ENCODE measurements at places on chromosomes 7 and 10. TPM values are rescaled to one million over a fixed set of nuclear protein-coding genes. Genes with fewer than 3 reads are reported as not detected.
A peak's percentile ranks its signal among the peaks of the same experiment; 100 is the strongest.

DNA sequence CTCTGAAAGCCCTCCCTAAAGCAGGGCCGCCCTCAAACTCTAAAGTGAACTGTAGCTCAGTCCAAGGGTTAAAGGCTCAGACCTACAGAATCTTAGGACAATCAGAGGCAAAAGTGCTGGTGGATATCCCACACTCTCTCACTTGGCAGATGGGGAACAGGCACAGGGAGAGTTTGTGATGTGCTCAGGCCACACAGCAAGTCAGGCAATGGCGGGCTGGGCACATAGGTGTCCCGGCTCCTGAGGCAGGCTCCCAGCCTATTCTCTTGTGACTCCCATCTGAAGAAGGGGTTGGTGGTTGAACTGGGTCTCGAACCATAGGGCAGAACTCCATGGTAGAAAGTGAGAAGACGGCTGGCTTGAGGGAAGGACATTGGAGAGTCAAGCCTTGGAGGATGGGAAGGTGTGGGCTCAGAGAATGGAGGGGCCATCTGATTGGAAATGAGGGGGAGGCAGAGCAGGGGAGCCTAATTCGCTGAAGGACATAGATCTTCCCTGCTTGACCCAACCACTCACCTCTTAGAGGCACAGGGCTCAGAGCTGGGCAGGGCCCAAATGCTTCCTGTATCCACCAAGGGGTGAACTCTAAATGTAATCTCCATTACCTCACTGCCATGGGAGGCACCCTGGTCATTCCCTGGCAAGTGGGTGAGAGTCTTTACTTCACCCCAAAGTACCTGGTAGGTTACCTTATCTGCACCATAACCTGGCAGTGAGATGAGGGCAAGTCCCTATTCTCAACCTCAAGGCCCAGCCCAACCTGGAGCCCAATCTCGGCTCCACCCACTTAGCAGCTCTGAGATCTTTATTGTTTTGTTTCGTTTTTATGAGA, 4.9 kb upstream of the ZMIZ1 start:
- no peaks in the 10 kb centered on the region for H3K36me3 ChIP-seq
- no peak overlapping the region for H3K27ac ChIP-seq

DNA sequence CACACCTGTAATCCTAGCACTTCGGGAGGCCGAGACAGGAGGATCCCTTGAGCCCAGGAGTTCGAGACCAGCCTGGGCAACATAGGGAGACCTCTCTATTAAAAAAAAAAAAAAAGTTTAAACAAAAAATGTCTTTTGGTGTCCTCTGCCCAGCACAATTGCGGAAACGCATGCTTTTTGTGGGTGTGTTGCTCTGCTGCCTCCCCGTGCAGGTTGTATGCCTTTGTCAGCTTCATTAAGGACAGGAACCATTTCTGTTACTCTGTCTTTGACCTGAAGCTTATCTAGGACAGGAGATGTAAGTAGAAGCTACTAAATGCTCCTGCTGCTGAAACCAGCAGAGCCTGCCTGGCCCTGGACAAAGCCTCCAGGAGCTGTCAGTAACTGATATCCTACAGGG, 21.3 kb upstream of the ANKRD2 start:
- no peaks in the 10 kb centered on the region for H3K27me3 ChIP-seq
- peak overlapping the region; percentile 18 for H3K27ac ChIP-seq
- H3K36me3 ChIP-seq: peaks cover 9% of the 10 kb centered on the region
- no peak overlapping the region for H3K4me3 ChIP-seq
- DNase-seq: no peak

GRCh38 chr7:676972-677385, 49.5 kb upstream of the DNAAF5 start:
- no peaks in the 10 kb centered on the region for H3K4me1 ChIP-seq
- no peak for DNase-seq

TMEM270 gene
- not detected for total RNA-seq

- peaks cover 5% of the 10 kb centered on the region for H3K36me3 ChIP-seq
- DNase-seq: no peak
- no peaks in the 10 kb centered on the region for H3K4me1 ChIP-seq
- no peak overlapping the region for H3K27ac ChIP-seq
- no peak overlapping the region for H3K4me3 ChIP-seq
- H3K27me3 ChIP-seq: no peaks in the 10 kb centered on the region
These were observed 297.6 kb downstream of the GPAM start for GRCh38 chr10:111885919-111886318.

KCND2 gene
- not detected for total RNA-seq

LIPM gene
- total RNA-seq: not detected

DNA sequence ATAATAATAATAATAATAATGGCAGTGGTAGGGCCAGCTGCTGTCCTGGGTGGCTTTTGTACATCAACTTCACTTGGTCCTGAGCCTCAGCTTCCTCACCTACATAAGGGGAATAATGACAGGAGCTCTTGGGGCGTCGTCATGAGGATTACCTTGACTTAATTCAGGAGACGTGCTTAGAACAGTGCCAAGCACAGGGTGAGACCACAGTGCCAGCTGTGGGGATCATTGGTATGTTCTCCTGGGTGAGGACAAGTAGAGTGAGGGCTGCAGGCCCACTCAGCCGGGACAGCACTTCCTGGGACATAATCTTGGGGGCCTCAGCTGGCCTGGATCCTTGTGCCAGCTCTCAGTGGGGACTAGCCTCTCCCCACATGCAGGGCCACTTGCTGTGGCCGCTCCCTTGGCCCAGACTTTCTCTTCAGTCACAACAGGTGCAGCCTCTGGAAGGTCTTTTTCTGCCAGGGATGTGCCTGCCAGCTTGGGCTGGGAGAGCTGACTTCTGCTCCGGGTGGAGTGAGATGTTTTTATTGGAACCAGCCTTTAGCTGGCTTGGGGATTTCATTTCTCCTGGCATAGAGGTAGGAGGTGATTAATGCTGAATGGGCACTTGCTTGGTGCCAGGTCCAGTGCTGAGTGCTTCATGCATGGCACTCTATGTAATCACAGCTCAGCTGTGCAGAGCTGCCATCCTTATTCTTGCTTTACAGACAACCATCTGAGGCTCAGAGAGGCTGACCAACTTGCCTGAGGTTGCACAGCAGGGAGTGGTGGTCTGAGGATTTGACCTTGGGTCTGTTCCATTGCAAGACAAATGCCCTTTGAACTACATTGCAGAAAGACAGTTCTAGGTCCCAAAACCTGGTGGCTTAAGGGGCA, 45.3 kb downstream of the TSPAN15 start:
- peaks cover 8% of the 10 kb centered on the region for H3K27me3 ChIP-seq
- no peak for DNase-seq

DNA sequence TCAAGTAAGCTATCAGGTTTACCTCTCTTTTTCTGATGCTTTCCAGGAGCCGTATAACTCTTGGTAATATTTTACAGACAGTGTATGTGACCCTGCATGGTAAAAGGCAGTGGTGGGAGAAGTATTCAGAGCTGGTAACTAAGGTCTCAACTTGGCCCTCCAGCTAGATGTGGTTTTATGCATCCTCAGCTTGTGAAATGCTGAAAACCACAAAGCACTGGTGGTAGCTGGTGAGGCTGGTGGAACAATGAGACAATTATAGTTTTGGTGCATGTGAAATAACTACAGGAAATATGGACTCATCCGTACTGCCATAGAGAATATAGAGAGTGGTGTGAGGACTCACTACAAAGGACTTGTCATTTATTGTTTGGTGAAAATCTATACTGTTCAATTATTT, 383.0 kb upstream of the PCDH15 start:
- no peaks in the 10 kb centered on the region for H3K4me1 ChIP-seq
- H3K36me3 ChIP-seq: no peaks in the 10 kb centered on the region
- no peak overlapping the region for H3K4me3 ChIP-seq
- H3K27ac ChIP-seq: no peak overlapping the region

- no peaks in the 10 kb centered on the region for H3K4me1 ChIP-seq
- no peaks in the 10 kb centered on the region for H3K36me3 ChIP-seq
- no peak overlapping the region for H3K27ac ChIP-seq
- no peak overlapping the region for H3K4me3 ChIP-seq
- H3K27me3 ChIP-seq: peaks cover 23% of the 10 kb centered on the region
These were observed 10.2 kb upstream of the GDF2 start for GRCh38 chr10:47311932-47312662.

- peaks cover 16% of the 10 kb centered on the region for H3K36me3 ChIP-seq
- no peak for DNase-seq
- no peaks in the 10 kb centered on the region for H3K4me1 ChIP-seq
- no peak overlapping the region for H3K4me3 ChIP-seq
These were observed 64.6 kb upstream of the ELN start for GRCh38 chr7:73963252-73963822.

DNA sequence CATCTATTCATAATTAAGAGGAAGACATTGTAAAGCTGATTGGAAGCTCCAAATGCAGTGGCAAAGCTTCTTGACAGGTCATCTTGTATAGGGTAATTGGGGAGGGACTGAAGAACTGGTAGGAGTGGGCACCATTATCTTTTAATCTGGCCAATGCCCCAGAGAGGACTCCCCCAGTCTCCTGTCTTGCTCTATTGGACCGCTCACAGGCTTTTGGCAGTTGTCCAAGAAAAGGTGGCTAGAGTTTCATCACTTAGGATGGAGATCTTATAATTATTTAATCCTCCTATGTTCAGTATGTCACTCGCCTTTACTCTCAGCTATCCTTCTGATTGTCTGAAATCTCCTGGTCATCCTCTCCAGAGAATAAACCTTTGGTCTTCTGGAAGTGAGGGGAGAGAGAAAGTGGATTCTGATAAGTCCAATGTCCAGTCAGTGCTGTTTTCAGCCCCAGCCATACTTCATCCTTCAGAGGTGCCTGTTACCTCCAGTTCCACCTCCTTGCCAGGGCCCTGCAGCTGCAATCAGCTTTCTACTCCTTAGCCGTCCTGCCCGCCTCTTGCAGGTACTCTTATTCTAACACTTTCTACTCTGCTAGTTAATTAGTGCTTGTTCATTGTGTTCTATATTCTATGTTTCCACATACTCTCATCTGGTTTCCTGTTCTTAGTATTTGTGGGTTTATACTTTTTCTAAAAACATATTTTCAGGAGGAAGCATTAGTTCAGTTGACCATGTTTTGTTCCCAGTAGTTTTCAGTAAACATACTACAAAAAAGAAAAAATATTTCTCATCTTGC, 241.6 kb downstream of the NSUN6 start:
- no peaks in the 10 kb centered on the region for H3K36me3 ChIP-seq
- no peaks in the 10 kb centered on the region for H3K4me1 ChIP-seq
- no peak overlapping the region for H3K27ac ChIP-seq
- no peak for DNase-seq

DNA sequence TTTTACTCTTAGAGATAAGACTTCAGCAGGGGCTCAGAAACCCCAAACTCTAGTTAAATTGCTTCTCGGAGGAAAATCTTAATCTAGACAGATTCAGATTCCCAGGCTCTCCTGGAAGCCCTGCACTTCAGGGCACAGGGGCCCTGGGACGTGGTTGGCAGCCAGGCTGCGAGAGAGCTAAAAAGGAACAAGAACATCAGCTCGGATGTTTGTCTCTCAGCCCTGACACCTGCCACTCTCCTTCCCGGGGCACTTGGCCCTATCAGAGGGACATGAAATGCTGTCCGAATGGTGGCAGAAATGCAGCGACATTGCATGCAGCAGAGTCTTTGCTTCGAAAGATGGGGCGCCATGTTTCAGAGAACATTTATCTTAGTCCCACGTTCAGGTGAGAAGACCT, 166.8 kb downstream of the CCDC3 start:
- no peaks in the 10 kb centered on the region for H3K27me3 ChIP-seq
- no peaks in the 10 kb centered on the region for H3K36me3 ChIP-seq
- H3K4me3 ChIP-seq: no peak overlapping the region
- no peak for DNase-seq

ZNF488 gene
- total RNA-seq: not detected

- no peaks in the 10 kb centered on the region for H3K27me3 ChIP-seq
- no peak overlapping the region for H3K4me3 ChIP-seq
- no peaks in the 10 kb centered on the region for H3K4me1 ChIP-seq
- H3K27ac ChIP-seq: no peak overlapping the region
- DNase-seq: no peak
- no peaks in the 10 kb centered on the region for H3K36me3 ChIP-seq
These were observed 285.9 kb upstream of the SMIM30 start for GRCh38 chr7:113404245-113404644.

OR2A5 gene
- total RNA-seq: not detected

GRCh38 chr10:115856580-115856979, 416.4 kb downstream of the GFRA1 start:
- H3K36me3 ChIP-seq: no peaks in the 10 kb centered on the region
- peaks cover 47% of the 10 kb centered on the region for H3K4me1 ChIP-seq
- H3K4me3 ChIP-seq: no peak overlapping the region
- DNase-seq: no peak
- H3K27me3 ChIP-seq: no peaks in the 10 kb centered on the region
- no peak overlapping the region for H3K27ac ChIP-seq

DNA sequence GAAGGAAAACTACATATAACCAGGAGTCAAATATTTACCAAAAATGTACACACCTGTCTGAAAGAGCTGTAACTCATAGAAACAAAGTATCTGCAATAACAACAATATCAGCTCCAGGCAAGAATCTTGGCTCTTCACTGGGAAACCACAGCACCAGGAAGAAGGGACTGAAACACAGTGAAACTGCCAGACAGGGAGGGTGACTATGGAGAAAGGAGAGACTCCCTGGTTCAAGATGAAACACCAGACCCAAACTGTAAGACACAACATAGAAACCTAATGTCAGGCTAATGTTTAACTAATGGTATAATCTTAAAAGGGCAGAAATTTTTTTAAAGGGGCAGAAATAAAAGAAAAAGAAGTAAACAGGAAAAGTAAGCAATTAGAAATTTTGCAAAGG, 11.5 kb upstream of the TAS2R39 start:
- no peak overlapping the region for H3K4me3 ChIP-seq
- H3K27ac ChIP-seq: no peak overlapping the region
- DNase-seq: no peak
- H3K27me3 ChIP-seq: no peaks in the 10 kb centered on the region

DNA sequence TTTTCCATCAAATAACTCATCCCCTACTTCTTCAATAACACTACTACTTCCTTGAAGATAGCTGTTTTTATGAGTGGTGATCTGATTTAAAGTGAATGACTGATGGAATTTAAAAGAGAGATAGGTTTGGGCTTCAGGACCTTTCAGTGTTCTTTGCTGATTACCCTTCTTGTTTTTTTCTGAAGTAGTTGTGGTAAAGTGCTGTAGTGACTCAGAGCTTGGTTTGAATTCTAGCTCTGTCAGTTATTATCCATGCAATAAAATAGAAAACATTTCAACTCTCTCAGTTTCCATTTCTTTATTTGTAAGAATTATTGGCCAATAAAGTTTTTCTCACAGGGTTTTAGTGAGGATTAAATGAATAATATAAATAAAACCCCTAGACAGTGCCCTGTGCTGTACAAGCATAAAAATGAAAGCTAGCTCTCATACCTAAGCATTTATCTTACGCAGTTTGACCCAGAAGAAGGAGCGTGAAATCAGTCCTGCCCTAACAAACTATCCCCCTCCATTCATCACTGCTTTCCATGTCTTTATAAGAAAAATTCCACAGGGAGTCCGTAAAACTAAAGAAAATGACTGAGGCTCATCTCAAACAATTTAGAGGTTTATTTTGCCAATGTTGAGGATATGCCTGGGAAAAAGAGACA, 25.1 kb upstream of the AKAP9 start:
- peak overlapping the region; percentile 12 for H3K4me3 ChIP-seq
- peaks cover 8% of the 10 kb centered on the region for H3K4me1 ChIP-seq
- H3K36me3 ChIP-seq: no peaks in the 10 kb centered on the region
- no peak overlapping the region for H3K27ac ChIP-seq

LIPN gene
- not detected for total RNA-seq

PIP gene
- total RNA-seq: not detected

Measured in HFFc6 (cell line).